ENCODE measurements at places on chromosomes 3 and 15.

DNA sequence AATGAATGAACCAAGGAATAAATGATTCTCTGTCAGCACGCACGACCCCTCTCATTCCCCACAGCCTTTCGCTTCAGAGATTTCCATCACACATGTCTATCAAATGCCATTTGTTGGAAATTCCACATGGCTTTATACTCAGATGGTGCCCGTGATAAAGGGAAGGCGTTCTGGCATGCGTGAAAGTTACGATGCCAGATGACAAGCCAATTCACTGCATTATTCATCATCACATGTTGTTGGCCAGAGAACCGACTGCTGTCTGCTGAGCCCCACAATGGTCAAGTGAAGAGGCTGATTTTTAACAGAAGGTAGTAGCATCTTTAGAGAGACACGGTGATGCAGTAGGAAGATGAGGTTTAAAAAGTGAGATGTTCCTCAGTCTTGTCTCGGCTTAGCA lies 74.1 kb upstream of the FRMD4B start:
- H3K27me3 ChIP-seq, result no peaks in the 10 kb centered on the region
- no peak for DNase-seq

GRCh38 chr3:37766797-37767776 lies 94.6 kb upstream of the CTDSPL start:
- DNase-seq, result no peak
- no peaks in the 10 kb centered on the region for H3K27me3 ChIP-seq
- H3K4me3 ChIP-seq, result no peak overlapping the region
- H3K36me3 ChIP-seq, result no peaks in the 10 kb centered on the region

GRCh38 chr3:118102737-118103136 lies 931.9 kb downstream of the IGSF11 start:
- no peak for DNase-seq
- H3K27ac ChIP-seq, result no peak overlapping the region
- no peaks in the 10 kb centered on the region for H3K36me3 ChIP-seq

DNA sequence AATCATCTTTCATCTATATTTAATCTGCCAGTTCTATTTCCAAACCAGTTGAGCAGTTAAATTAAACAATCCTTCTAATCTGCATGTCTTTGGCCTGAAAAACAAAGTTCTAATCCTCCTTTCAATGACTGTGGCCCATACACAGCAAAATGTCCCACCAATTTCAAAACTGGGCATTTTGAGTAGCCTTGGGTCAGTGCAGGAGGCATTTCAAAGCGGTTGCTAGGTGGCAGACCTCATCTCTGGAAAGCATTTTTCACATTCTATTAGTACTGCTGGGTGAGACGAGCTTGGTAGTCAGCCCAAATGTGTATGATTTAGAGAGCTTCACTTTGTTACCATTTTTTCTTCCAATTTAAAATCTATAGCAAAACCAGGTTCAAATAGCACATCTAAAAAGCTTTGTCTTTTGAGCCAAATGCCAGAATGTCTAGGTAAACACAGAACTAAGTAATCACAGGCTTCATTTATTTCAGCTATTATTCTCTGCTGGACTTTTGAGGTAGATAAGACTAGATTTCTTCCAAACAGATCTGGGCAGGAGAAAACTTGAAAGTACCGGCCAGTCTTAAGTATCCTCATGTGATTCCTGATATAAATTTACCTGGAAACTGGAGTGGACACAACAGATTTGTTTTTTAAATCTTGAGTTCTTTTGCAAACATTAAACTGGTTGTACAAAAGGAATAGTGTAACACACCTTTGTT lies 8.9 kb upstream of the ARHGEF26 start:
- DNase-seq, result no peak
- H3K27ac ChIP-seq, result no peak overlapping the region
- no peaks in the 10 kb centered on the region for H3K4me1 ChIP-seq
- H3K36me3 ChIP-seq, result no peaks in the 10 kb centered on the region

DNA sequence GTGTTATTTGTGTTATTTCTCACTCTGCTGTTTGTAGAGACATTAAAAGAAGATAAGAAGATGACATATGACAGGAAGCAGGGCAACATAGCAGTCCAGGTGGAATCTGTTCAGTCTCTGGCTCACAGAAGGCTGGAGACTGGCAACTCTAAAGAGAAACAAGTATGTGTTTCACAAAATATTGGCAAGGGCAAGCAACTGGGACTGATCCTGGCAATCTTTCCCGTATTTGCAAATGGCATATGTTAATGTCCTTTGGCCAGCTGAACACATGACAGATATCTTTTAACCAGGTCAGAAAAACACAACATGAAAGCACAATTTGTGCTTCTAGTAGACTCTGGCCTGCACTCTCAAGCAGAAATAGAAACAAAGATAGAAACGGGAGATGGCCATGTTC lies 1354.1 kb upstream of the EPHA6 start:
- H3K36me3 ChIP-seq, result no peaks in the 10 kb centered on the region
- H3K4me1 ChIP-seq, result no peaks in the 10 kb centered on the region
- DNase-seq, result no peak
- H3K4me3 ChIP-seq, result no peak overlapping the region

DNA sequence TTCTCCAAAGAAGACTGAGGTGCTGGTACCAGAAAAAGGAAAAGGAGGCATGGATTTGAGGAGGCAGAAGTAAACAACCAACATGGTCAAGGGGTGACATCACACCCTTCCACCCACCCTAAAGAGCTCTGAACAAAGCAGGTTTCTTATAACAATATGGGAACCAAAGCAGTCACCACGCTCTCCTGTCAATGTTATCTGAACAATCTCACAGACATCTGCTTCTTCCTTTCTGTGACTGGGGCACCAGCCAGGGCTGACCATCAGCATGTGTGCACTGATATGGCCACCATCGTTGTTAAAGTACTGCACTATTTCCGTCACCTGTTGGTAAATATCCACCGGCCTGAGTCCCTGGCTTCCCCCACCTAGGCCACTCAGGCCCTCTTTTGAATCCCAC lies 252.9 kb downstream of the SHQ1 start:
- H3K4me1 ChIP-seq, result no peaks in the 10 kb centered on the region
- H3K4me3 ChIP-seq, result no peak overlapping the region
- no peak overlapping the region for H3K27ac ChIP-seq
- no peaks in the 10 kb centered on the region for H3K27me3 ChIP-seq
- DNase-seq, result no peak

GRCh38 chr15:90887037-90887481 lies 2.8 kb downstream of the FES start:
- peak overlapping the region; percentile 94 for H3K27ac ChIP-seq
- peaks cover 37% of the 10 kb centered on the region for H3K36me3 ChIP-seq
- no peak overlapping the region for H3K4me3 ChIP-seq
- no peaks in the 10 kb centered on the region for H3K4me1 ChIP-seq
- no peaks in the 10 kb centered on the region for H3K27me3 ChIP-seq
- DNase-seq, result no peak

DNA sequence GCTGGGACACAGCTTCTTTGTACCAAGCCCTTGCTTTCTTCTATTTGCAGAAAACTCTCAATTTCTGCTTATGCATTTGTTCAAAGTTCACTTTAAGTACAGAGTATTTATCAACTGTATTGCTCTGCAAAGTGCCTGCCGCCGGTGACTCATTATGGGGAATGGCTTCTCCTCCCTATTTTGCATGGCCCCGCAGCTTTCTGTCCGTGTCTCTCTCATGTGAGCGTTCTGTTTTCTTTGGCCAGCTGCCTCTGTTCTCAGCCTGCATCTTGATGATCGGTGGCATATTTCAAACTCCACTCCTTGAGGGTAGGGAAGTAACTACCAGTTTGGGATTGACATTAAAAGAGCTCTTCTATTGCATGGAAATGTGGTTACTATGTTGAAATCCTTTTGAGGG lies 28.6 kb upstream of the ST8SIA2 start:
- no peaks in the 10 kb centered on the region for H3K36me3 ChIP-seq
- H3K4me3 ChIP-seq, result no peak overlapping the region

- no peaks in the 10 kb centered on the region for H3K4me1 ChIP-seq
- H3K27me3 ChIP-seq, result no peaks in the 10 kb centered on the region
- no peak for DNase-seq
- H3K27ac ChIP-seq, result no peak overlapping the region
These were observed 51.2 kb downstream of the MCTP2 start for GRCh38 chr15:94282269-94283250.

GRCh38 chr15:84772467-84772866 lies 24.1 kb downstream of the ZNF592 start:
- H3K4me1 ChIP-seq, result no peaks in the 10 kb centered on the region
- peaks cover 21% of the 10 kb centered on the region for H3K36me3 ChIP-seq
- H3K27ac ChIP-seq, result no peak overlapping the region
- no peaks in the 10 kb centered on the region for H3K27me3 ChIP-seq

DNA sequence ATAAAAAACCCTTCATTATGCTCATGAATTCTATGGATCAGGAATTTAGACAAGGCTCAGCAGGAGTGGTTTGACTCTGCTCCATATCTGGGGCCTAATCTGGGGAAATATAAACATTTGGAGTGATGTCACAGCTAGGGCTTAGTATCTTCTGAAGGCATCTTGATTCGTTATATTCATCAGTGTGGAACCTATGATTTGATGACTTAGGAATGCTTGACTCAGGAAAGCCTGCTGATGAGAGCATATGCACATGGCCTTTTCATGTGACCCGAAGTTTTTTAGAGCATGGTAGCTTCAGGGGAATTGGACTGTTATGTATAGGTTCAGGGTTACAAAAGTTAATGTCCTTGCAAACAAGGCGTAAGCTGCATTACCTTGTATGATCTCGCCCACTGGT lies 184.9 kb upstream of the LRRC3B start:
- no peak overlapping the region for H3K4me3 ChIP-seq
- no peak overlapping the region for H3K27ac ChIP-seq
- no peaks in the 10 kb centered on the region for H3K36me3 ChIP-seq
- no peaks in the 10 kb centered on the region for H3K27me3 ChIP-seq
- H3K4me1 ChIP-seq, result no peaks in the 10 kb centered on the region

DNA sequence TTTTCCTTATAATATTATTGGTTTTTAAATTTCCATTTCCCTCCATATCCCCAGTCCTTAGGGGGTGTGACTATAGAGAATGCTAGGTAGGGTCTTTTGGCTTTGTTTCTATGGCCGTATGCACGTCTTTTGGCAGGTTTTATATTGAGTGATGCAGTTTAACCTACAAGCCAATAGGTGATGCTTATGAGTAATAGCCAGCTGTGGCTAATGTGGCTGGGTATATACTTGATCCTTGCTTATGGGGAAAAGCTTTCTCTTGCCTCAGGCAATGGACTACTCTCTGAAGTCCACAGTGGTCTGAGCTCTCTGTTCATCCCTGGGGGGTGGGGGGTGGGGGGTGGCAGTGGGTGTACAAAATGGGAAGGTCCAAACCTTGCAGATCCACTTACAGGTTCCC lies 223.9 kb downstream of the MFSD1 start:
- no peak overlapping the region for H3K4me3 ChIP-seq
- no peak overlapping the region for H3K27ac ChIP-seq
- H3K36me3 ChIP-seq, result no peaks in the 10 kb centered on the region
- H3K4me1 ChIP-seq, result no peaks in the 10 kb centered on the region

GRCh38 chr3:52896151-52896550 lies 1.2 kb downstream of the STIMATE start:
- H3K4me1 ChIP-seq, result peaks cover 64% of the 10 kb centered on the region
- H3K36me3 ChIP-seq, result no peaks in the 10 kb centered on the region
- H3K27ac ChIP-seq, result peak overlapping the region; percentile 42
- H3K4me3 ChIP-seq, result peak overlapping the region; percentile 87

GRCh38 chr3:14876921-14877333 lies 58.2 kb downstream of the FGD5 start:
- no peaks in the 10 kb centered on the region for H3K36me3 ChIP-seq
- peak overlapping the region; percentile 68 for H3K27ac ChIP-seq
- H3K27me3 ChIP-seq, result no peaks in the 10 kb centered on the region
- H3K4me1 ChIP-seq, result no peaks in the 10 kb centered on the region
- H3K4me3 ChIP-seq, result no peak overlapping the region

GRCh38 chr15:90294601-90295269 lies 29.3 kb downstream of the NGRN start:
- no peaks in the 10 kb centered on the region for H3K4me1 ChIP-seq
- no peaks in the 10 kb centered on the region for H3K27me3 ChIP-seq
- no peaks in the 10 kb centered on the region for H3K36me3 ChIP-seq
- no peak overlapping the region for H3K4me3 ChIP-seq

- no peaks in the 10 kb centered on the region for H3K36me3 ChIP-seq
- no peak for DNase-seq
- no peaks in the 10 kb centered on the region for H3K27me3 ChIP-seq
- H3K27ac ChIP-seq, result no peak overlapping the region
- H3K4me3 ChIP-seq, result no peak overlapping the region
These were observed 203.4 kb downstream of the FOXP1 start for GRCh38 chr3:71380096-71380495.

DNA sequence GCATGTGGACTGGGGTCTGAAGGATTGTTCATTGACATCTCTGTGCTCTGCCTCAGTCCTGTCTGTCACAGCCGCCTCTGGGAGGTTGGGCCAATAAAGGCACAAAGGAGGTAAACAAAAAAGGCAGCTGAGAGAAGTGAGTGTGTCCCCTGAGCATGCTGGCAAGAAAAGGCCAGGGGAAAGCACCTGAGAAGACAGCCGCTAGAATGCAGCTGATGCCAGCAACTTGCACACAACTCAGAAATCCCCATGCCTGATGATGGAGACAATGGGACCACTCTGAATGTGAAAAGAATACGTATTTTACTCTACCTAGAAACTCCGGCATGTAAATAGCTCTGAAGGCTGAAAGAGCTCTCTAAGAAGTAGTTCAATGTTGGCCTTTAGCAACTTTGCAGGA lies 118.7 kb downstream of the KCNH8 start:
- DNase-seq, result no peak
- H3K27ac ChIP-seq, result no peak overlapping the region
- H3K36me3 ChIP-seq, result no peaks in the 10 kb centered on the region

DNA sequence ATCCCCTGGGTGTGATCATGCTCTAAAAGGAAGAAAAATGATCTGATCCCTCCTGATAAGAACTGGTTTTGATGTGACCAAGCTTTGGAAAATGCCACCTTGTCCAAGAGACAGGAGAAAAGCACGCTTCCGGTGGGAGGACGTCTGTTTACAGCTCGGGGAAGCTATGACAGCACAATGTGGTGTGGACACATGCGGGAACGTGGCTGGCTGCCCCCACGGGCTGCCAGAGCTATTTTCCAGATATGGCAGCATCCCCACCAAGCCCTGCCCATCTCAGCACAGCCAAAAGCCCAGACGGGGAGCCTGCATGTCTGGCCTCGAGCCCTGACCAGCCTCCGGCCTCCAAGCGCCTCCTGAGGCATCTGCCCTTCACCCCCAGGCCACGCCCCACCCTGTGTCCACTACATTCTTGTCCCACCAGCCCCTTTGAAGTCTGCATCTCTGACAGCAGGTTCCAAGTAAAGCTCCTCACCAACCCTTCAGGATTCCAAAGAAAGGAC lies 63.2 kb upstream of the HRH1 start:
- no peaks in the 10 kb centered on the region for H3K27me3 ChIP-seq
- no peaks in the 10 kb centered on the region for H3K36me3 ChIP-seq
- DNase-seq, result no peak
- no peak overlapping the region for H3K4me3 ChIP-seq

All from right atrium auricular region (tissue), 2 donors.